ENCODE measurements at places on chromosomes 5 and 9. TPM values are rescaled to one million over a fixed set of nuclear protein-coding genes. Genes with fewer than 3 reads are reported as not detected.

Gene FREM1
- 17.0 TPM for polyA plus RNA-seq

Gene HBEGF
- polyA plus RNA-seq = 6.0 TPM

Gene CD74
- 1,887 TPM for polyA plus RNA-seq

DNA sequence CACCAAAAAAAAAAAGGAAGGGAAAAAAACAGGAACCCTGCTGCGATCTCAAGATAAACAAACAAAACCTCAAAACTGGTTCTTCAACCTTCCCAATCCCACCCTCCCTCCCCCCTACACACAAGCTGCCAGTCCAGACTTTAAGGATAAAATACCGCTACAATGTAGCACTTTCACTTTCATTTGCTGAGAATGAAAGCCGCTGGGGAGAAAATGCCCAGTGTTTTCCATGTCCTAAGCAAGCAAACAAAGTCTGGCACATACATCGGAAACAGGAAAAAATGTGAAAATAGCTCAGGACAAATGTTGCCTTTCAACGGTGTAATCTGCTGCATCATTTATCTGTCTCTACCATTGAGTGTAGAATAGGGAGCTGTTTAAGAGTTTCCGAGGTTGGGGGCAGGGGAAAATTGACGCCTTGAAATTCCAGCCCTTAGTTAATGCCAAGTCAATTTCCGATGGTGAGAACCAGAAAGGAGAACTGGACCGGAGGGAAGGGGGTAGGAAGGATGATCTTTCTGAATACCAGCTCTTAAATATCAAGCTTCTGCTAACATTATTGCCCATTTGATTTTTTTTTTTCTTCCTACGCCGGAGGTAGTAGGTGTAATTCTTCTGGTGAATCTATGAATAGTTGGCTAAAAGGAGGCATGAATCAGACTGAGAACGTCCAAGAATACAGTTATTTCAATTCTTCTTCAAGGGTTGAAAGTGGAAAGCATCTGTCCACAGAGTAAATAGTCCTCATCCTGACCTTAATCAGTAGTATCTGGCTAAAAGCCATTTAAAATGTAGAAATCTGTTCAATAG, 1.2 kb upstream of the ADAMTS6 start:
- peak; percentile 56 for DNase-seq

DNA sequence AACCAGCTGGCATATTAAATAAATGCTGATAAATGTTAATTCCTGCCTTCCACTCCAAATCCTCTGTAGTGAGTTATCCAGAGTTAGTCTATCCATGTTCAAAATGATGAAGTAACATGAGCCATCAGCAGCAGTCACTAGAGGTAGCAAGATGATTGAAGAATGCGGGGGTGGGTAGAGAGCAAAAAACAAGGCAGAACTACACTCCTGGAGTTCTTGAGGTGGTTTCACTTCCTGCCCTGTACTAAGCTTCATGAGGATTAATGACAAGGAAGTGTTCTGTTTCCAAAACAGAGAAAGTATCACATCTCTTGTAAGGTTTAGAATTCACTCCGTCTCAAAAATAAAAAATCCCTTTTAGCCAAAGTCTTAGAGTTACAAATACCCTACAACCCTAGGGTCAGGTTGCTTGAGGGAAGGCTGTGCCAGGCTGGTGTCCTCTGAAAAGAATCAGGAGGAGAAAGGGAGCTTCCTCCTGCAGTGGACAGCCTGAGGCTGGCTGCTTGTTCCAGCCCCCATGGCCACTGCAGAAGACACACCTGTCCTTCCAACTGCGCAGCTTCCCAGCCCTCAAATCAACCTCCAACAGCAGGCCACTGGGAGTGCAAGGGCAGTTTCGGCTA, 180.2 kb downstream of the DENND1A start:
- peak; percentile 52 for DNase-seq

Measured in kidney (tissue), 22 donors.